ENCODE measurements at places on chromosomes 16 and 17.

GRCh38 chr17:4057731-4058130 is 85.1 kb downstream of the ZZEF1 start:
- DNase-seq, result no peak

GRCh38 chr17:45052052-45052772 is 780 bp upstream of the DCAKD start:
- peak; percentile 41 for DNase-seq

GRCh38 chr17:39916918-39917317 is 1.5 kb downstream of the GSDMB start:
- DNase-seq, result no peak

GRCh38 chr16:68689921-68690320 is 44.8 kb downstream of the CDH3 start:
- no peak for DNase-seq

DNA sequence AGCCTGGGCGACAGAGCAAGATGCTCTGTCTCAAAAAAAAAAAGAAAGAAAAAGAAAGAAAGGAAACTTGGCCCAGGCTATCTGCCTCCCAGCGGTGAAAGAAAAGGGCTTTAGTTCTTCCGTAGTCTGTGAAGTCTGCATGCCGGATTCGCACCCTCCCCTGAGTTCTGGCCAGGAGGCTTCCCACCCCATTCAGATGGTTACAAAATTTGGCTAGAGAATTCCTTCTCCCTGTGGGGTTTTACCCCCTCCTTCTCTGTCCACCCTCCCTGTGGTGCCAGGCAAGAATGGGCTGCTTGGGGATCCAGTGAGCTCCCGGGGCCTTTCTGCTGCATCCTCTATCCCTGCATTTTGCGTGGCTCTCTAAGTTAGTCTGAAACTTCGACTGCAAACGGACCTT is 37.8 kb downstream of the PAFAH1B1 start:
- DNase-seq, result no peak

DNA sequence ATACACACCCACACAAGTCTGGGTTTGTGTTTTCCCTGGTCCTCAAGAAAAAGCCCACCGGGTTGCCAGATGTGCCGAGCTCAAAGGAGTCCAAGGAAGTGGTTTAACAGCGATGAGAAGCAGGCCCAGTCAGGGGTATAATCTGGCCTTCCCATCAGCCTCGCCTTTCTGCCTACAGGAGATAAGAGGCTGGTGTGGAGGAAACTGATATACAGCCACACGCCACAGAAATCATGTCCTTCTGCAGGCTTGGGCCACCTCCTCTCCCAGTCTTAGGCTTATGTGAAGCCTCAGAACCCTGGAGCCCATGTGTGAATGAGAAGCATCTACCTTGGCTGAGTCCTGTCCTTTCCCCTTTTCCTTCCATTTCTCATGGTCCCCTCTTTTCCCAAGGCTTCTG is 43.6 kb upstream of the MMP2 start:
- no peak for DNase-seq

GRCh38 chr17:74446551-74447500 is 14.9 kb downstream of the GPRC5C start:
- no peak for DNase-seq

GRCh38 chr17:42405963-42406495 is 17.0 kb downstream of the CAVIN1 start:
- DNase-seq, result peak; percentile 74

- DNase-seq, result no peak
Measured at GRCh38 chr16:55663765-55664677, 8.2 kb downstream of the SLC6A2 start.

DNA sequence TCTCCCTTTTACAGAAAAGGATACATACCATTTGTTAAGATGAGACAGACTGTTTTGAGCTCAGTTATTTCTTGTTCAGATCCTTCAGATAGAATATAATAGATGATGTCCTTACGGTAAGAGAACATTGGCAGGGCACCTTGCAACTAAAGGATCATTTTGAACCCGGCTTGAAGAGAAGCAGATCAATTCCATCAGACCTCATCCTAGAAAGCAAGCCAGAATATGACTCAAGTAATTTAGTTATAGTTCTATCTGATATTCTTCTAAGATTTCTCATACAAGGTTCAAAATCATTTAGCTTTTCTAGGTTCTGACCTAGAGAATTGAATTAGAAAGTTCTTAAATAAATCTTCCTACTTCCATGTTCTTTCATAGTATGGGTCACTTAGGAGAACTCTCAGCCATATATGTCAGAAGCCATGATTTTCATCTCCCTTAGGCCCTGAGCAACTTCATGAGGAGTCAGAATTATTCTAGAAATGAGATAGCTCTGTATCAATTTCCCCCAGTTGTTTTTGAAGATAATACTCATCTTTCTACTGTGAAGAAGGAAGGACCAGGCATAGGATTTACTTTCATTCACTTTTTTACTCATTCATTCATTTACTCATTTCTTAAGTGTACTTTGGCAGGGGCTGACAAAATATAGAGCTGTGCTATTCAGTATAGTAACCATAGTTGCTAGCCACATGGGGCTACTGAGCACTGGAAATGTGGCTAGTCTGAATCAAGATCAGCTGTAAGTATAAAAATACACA is 2.5 kb upstream of the CMTM1 start:
- no peak for DNase-seq

GRCh38 chr16:11407047-11407982 is 62.1 kb downstream of the RMI2 start:
- DNase-seq, result peak; percentile 36

DNA sequence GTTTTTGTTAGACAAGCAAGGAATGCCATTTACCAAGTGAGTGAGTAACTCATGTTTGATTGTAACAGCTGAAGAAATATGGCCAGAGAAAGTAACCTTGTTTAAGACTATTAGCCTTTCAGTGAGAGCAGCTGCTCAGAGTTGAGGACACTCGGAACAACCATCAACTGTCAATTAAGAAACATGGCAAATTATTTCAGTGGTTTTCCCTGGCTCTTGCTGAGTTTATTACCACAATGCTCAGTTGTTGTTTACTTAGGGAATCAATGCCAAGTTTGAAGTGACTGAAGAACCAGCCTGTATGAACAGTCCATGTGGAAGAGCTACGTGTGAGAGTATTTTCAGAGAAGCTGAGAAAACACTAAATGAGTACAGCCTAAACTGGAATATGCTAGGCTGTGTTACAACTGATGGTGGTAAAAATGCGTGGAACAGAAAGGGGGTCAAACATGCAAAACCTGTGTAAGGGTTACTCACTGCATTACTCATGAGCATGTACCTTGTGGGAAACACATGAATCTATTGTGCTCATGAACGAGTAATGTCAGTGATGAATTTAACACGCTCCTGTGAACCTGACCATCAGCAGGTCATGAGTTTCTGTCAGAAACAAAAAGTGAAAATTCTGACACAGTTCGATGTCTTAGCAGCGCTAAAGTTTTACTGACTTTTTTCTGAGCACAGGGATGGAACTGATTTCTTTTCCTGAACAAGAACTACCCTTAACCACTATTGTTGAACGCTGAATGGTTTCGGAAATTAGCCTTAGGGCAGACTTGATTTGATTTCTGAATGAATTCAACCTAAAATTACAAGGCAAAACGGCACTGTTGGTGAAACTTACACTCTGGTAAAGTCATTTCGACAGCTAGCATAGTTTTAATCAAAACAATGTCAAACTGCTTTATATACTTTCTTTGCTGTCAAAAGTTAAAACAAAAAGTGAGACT is 33.5 kb downstream of the GNA13 start:
- no peak for DNase-seq

DNA sequence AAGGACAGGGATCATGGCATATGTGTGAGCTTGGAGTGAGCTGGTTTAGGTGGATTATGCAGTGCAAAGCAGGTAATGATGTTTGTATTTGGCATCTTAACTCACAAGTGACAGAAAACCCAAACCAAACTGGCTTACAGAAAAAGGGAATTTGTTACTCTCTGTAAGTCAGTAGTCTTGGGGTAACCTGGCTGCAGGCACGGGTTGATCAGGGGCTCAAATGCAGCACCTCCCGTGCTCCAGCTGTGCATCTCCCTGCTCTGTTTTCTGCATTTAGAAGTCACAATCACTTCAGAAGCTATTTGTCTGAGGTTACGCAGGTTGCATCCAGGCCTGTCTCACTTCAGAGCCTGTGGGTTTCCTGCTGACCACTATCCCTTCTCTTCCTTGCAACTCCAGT is 354.3 kb downstream of the CPPED1 start:
- DNase-seq, result no peak

GRCh38 chr17:4480929-4481898 is 17.5 kb upstream of the SPNS2 start:
- peak; percentile 31 for DNase-seq

GRCh38 chr17:3635474-3636153 is 436 bp downstream of the SHPK start:
- no peak for DNase-seq

DNA sequence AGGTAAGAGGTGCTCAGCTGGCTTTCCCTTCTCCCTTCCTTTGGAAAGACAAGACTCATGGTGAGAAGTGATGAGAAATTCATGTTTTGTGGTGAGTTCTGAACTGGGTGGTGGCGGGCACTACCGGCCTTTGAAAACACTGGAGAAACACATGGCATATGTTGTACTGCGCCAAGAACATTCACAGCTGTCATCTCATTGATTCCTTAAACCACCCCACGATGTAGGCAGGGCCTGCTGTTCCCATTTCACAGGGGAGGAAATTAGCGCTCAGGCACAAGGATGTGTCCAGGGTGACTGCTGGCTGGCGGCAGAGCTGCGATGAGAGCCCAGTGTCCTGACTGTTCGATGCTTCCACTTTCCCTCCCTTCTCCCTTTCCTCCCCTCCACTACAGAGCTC is 1.6 kb upstream of the DOC2B start:
- no peak for DNase-seq

DNA sequence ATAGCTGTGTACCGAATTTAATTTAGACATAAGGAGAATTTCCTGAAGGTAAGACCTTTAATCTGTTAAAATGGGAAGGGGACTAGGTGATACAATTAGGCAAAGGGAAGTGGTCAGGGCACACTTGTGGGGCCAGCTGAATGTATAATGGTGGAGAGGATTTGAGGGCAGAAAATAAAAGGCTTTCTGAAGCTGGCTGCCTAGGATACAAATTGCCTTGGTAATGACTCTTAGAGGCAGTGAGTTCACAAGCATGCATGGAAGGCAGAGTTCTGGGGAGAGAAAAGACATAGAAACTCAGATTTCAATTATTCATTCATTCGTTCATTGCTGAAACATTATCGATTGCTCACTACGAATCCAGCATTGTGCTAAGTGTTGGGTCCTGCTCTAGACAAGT is 12.4 kb upstream of the NFAT5 start:
- no peak for DNase-seq

GRCh38 chr17:35073183-35073790 is 9.8 kb upstream of the RFFL start:
- no peak for DNase-seq

- peak; percentile 80 for DNase-seq
Measured at GRCh38 chr17:69414408-69415274, at the start of gene MAP2K6. MAP2K6 (plus strand) TSS chr17:69414697; CDS start chr17:69414985, 288 bp downstream.

DNA sequence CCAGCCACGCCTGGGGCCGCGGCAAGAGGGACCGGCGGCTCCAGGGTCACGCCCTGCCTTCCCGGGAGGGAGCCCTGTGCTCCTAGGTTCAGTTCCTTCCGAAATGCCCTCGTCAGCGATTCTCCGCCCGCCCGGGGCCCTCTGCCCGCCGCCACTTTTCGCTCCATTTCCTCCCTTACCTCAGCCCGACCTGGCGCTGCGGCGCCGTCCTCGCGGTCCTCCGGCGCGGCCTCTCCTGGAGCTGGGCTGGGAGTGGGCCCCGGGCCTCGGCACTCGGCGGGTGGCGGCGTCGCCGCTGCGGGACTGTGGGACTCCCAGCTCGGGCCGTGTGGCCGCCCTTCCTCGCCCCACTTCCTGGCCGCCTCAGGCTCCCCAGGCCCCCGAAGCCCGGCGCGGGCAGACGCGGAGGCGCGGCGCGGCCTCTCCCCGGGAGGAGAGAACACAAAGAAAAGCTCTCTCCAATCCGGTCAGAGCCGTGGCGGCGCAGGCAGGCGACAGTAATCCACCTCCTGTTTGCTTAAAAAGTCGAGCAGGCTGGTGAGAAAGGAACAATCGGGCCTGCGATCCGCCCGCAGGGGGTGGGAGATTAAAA is 1.6 kb downstream of the BAHCC1 start:
- no peak for DNase-seq

GRCh38 chr16:22366889-22367288 is 7.5 kb downstream of the CDR2 start:
- no peak for DNase-seq

GRCh38 chr17:45855691-45856336 is 11.1 kb downstream of the SPPL2C start:
- DNase-seq, result no peak

DNA sequence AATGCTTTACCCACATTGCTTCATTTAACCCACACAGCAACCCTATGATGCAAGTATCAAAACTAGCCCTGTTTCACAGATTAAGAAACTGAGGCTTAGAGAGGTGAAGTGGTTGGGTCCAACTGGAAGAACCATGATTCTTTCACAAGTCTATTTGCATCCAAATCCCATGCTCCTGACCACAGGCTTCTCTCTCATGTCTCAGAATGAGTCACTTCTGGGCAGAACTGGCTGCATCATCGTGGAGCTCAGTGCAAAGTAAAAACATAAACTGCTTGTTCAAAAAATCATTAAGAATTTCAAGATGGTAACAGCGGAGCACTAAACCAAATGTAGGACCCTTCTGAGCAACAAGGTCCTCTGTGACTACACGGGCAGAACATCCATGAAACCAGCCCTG is 20.2 kb upstream of the CES1 start:
- DNase-seq, result no peak

- DNase-seq, result no peak
Measured at GRCh38 chr16:88656291-88656980, 5.6 kb upstream of the CYBA start.

GRCh38 chr16:23754594-23755483 is at the start of gene CHP2:
CHP2 (plus strand) TSS chr16:23755026; CDS start chr16:23755050, 24 bp downstream.
- DNase-seq, result no peak

DNA sequence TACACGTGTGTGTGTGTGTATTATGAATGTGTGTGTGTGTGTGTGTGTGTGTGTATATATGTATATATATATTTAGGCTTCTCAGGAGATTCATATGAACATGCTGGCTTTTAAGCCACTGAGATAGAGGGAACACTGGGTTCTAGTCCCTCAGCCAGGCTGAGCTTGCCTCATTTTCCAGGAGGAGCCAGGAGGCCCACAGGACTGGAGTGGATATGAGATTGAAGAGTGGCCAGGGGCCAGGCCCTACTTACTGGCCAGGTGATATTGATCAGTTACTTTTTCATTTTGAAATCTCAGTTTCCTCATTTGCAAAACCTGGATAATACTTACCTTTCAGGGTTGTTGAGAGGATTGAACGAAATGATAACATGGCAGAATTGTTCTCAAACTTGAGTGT is 5.8 kb downstream of the PCTP start:
- DNase-seq, result no peak

DNA sequence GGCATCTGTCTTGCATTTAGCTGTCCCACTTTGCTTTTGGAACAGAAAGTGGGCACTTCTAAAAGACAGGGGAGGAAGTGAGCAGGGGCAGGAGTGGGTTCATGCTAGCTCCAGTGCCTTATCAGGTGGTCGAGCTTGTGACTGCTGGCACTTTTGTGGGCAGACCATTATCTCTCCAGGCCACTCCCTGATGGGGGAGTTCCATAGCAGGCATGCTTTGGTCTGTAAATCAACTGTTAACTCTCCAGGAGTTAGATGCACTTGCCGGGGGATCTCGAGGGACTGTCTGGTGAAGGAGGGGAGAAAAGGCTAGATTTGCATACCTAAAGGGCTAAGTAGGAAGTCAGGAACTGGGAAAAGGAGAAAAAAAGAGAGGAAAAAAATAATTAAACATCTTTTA is 9.3 kb upstream of the CARD14 start:
- no peak for DNase-seq
